Substantia nigra (tissue), 51 donors: ENCODE measurements at places on chromosomes 12 and 14.

- no peak for DNase-seq
These were observed 133.1 kb downstream of the PRIMA1 start for GRCh38 chr14:93655078-93655750.

- no peak for DNase-seq
These were observed 5.5 kb upstream of the HDAC7 start for GRCh38 chr12:47825173-47825639.

DNA sequence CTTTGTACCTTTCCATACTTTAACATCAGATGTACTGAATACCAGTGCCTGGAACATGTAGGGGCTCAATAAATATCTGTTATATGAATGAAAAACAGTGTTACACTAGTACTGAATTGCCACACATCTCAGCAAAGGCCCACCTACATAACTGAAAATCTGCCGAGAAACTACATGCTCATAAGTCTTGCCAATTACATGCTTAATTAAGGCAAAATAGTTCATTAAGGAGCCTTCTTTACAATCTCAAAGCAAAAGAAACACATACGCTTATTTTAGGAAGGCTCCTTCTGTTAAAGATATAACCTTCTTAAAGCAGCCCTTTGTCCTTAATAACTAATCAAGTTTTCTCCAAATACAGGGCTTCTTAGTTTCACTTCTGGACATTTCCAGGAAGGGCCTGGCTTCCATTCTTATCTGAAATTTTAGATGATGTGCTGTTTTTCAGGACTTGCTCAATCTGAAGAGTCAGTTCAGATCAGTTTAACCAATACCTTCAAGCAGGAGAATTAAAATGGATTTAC lies 11.5 kb downstream of the LIMA1 start:
- DNase-seq = no peak

GRCh38 chr12:53703756-53704155 lies 23.5 kb downstream of the CALCOCO1 start:
- no peak for DNase-seq

DNA sequence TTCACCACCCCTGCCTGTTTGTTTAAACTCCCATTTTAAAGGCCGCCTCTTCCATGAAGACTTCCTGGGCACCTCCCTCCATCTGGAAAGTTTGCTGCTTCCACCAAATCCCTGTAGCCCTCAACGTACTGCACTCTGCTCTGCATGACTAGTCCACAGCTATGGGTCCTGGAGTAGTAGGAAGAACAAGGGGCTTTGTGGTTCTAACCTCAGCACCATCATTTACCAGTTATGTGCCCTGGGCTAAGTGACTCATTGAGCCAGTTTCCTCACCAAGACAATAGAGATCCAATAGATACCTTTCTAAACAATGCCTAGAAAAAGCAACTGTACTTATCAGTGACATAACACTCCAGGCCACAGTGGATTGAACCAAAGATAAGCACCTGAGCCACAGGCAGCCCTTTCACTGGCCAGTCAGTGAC lies 8.5 kb upstream of the LTBP2 start:
- DNase-seq = no peak

- DNase-seq = peak; percentile 47
These were observed 11.2 kb upstream of the FKBP11 start for GRCh38 chr12:48936379-48936979.

GRCh38 chr14:95106971-95107370 lies 50.4 kb downstream of the DICER1 start:
- DNase-seq = no peak

GRCh38 chr14:32304296-32304695 lies 24.8 kb upstream of the AKAP6 start:
- no peak for DNase-seq

- no peak for DNase-seq
These were observed 23.5 kb downstream of the NOC4L start for GRCh38 chr12:132167611-132168310.

DNA sequence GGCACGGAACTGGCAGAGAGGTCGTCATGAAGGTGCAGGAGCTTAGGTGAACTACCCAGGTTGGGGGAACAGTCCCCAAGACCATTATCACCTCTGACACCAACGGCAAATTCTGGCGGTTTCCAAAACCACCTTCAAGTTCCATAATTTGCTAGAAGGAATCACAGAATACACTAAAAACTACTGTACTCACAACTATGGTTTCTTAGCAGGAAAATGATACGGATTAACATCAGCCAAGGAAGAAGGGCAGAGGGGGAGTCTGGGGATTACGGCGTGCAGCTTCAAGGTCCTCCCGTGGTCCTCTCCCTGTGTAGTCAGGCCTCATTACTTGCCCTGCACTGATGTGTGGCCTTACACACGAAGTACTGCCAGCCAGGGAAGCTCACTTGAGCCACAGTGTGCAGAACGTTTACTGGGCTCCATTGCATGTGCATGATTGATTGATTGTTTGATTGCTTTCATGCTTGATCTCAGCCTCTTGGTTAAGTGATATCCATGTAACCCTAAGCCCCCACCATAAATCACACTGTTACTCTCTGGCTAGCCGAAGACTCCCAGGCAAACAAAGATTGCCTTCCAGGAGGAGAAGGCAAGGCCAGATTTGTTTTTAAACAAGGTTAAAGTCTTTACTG lies 837 bp upstream of the STX2 start:
- no peak for DNase-seq

- DNase-seq = no peak
These were observed 20.6 kb downstream of the OR6S1 start for GRCh38 chr14:20620798-20621478.

DNA sequence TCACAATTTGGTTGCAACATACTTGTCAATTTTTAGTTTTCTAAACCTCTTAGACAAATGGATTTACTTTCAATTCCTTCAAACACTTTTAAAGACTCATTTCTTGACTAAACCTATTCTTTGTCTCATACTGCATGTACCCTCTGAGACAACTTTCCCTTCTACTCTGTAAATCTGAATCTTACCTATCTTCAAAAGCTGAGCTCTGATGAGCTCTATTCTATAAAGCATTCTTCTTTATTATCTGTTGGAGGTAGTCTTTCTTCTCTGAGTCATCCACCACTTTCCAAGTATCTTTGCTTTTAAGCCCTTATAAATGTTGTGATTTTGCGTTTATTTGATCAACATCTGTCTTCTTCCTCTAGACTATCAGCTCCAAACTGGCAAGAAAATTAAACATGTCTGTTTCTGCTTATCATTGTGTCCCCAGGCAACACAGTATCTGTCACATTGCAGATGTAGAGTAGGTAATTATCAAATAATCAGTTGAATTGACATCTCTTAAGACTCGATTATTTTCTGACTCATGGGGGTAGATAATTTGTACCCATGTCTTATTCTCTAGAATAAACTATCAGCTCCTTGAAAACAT lies 265.6 kb upstream of the FAR2 start:
- DNase-seq = no peak

GRCh38 chr14:72443991-72444441 lies 449.9 kb downstream of the DPF3 start:
- no peak for DNase-seq

GRCh38 chr14:50064993-50065392 lies 51.4 kb downstream of the VCPKMT start:
- peak; percentile 38 for DNase-seq

DNA sequence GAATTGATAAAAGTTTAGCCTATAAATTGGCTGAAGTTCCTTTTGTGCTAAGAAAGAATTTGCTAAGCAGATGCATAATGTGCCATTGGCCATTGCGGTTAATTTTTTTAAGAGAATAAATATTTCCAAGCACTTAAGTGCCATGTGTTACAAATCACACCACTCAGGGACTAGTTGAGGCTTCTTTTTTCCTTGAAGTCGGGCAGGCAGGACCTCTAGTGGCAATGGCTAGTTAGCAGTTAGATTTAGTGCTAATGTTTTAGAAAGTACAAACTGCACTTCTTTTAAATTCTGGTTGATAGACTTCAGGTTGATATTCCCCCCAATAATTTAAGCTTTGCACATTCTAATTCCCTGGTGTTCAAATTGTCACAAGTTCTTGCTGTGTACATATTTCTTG lies 294.3 kb downstream of the APAF1 start:
- peak; percentile 1 for DNase-seq

GRCh38 chr12:122366685-122367475 lies 55.6 kb downstream of the CLIP1 start:
- DNase-seq = no peak

GRCh38 chr12:100197486-100197885 lies 3.1 kb upstream of the ACTR6 start:
- no peak for DNase-seq

DNA sequence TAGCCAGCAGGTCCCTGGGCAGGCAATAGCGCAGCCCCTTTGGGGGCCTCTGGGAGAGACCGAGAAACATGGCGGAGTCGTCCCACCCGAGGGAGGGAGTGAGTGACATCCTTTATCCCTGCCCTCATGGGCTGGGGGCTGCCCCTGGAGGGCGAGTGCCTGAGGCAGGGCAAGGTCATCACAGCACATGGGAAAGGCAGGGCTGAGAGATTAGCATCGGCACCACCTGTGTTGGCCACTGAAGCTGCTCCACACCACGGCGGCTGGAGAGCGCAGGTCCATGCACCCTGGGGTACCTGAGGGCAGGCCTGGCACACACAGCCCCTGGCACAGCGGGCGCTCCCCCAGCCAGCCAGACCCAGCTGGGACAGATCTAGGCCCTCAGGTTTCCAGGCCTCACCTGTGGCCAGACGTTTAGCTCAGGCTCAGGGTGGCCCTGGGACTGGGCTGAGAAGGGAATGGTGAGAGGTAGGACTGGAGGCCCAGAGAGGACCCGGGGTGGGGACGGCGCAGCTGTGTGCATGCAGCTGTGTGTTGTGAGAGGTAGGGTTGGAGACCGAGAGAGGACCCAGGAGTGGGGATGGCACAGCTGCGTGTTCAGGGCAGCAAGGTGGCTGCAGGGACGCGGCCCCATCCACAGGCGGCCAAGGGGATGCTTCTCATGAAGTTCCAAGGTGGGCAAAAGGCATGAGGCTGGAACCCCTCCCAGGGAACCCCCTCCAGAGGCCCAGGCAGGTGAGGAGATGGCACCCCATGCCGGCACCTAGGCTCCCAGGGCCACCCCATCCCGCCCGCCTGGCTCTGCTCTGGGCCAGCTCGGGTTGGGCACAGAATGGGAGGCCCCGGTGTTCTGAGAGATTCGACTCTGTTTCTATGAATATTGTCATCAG lies 74.1 kb downstream of the KIF26A start:
- no peak for DNase-seq

DNA sequence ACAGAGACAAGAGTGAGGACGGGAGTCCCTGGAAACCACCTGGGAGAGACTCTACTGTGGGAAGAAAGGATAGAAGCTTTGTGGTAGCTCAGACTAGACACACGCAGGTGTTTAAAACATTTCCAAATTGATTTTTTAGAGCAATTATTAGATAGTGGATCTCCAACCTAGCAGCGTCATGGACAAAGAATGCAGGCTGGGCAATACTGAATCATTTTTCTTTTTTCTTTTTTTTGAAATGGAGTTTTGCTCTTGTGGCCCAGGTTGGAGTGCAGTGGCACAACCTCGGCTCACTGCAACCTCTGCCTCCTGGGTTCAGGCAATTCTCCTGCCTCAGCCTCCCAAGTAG lies 13.1 kb downstream of the GPR132 start:
- DNase-seq = no peak

- no peak for DNase-seq
These were observed 244.6 kb upstream of the MDGA2 start for GRCh38 chr14:47919997-47920396.

GRCh38 chr14:101991352-101991751 lies 27.0 kb downstream of the DYNC1H1 start:
- no peak for DNase-seq

DNA sequence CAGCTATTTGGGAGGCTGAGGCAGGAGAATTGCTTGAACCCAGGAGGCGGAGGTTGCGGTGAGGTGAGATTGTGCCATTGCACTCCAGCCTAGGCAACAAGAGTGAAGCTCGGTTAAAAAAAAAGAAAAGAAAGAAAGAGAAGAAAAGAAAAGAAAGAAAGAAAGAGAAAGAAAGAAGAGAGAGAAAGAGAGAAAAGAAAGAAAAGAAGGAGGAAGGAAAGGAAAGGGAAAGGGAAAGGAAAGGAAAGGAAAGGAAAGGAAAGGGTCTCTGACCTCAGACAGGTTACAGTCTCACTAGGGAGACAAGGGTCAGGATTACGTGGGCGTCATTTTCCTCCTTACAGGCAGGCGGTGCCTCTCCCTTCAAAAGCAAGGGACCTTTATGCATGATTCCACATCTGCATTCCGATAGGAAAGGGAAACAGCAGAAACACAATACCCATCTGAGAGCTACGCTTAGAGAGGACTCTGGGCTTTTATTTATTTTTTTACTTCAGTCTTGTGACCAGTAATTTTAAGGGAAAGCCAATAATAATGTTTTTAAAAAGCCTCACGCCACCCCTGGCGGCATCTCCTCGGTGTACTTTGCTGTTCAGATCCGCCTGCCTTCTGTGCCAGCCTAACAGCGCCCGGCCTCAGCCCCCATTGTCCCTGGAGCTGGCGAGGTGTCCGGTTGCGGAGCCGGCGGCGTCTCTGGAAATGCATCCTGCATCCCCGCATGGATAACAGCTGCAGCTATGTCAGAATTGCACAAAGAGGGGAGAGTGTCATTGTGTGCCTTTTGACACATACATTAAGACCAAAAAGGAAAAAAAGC lies 945 bp upstream of the HIP1R start:
- peak; percentile 51 for DNase-seq
